ENCODE measurements at places on chromosomes 5 and 9.
A peak's percentile ranks its signal among the peaks of the same experiment; 100 is the strongest.

DNA sequence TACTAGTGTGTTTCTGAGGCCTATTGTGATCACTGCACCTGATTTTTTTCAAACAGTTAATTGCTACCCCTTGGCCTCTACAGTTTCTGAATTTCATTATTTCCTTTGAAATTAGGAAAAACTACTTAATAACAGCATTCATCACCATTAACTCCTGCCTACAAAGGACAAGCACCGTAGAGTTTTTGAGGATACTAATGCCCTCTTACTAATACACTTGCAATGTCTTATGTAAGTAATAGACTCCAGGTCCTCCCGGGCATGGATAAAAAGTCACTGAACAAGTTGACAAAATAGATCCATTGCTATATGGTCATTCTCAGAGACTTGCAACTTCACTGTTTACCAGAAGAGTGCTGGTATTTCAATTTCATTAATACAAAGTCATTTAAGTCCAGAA, 1172.5 kb downstream of the CDH12 start:
- no peak overlapping the region for H3K27ac ChIP-seq
- no peaks in the 10 kb centered on the region for H3K36me3 ChIP-seq
- H3K4me3 ChIP-seq = no peak overlapping the region
- H3K27me3 ChIP-seq = no peaks in the 10 kb centered on the region

DNA sequence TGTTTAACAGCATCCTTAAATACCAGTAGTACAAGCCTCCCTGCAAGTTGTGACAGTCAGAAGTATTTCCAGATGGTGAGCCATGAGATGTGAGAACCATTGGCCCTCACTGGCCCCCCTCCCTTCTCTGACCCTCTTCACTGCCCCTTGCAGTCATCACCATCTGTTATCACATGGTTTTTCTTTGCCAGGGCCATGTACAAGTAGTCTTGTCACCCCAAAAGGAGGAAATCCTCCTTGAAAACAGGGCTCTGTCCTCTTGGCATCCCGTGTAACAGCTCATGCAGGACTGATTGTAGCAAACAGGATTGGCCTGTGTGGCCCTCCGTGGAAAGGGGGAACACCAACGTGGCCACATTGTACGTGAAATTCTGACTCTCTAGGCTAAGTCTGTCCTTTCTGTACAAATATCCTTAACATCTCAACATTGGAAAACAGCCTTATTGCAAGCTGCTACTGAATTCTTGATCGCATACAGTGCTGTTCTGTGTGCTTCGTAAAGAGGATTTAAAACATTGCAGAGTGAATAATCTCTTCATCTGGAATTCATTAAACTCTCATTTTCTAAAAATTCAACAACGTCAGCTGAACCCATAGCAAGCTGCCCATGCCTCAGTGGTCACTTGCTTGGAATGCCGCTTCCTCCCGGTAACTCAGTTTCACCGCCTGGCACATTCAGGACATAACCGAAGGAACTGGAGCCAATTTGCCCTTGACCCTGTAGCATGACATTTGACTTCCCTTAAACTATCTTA, 171.7 kb downstream of the ATPSCKMT start:
- H3K27ac ChIP-seq = no peak overlapping the region
- H3K36me3 ChIP-seq = no peaks in the 10 kb centered on the region
- no peaks in the 10 kb centered on the region for H3K4me1 ChIP-seq
- no peak for DNase-seq

DNA sequence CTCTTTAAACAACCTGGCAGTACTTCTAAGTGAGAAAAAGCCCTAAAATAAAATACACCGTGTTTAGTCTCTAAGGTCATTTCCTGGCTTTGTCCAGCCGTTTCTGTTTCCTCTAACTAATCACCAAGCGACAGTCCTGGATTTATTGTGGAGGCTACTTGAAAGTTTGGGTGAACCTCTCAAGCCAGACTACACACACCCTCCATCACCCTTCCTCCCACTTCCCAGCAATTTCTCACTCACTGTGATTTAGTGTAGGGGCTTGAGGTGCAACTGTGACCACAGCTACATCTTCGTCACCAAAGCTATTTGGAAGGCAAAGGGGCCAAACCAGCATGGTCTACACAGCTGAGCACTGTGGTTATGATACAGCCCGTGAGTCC, 240.0 kb upstream of the SLC24A2 start:
- no peak for DNase-seq
- no peak overlapping the region for H3K4me3 ChIP-seq
- H3K27ac ChIP-seq = no peak overlapping the region
- no peaks in the 10 kb centered on the region for H3K27me3 ChIP-seq

DNA sequence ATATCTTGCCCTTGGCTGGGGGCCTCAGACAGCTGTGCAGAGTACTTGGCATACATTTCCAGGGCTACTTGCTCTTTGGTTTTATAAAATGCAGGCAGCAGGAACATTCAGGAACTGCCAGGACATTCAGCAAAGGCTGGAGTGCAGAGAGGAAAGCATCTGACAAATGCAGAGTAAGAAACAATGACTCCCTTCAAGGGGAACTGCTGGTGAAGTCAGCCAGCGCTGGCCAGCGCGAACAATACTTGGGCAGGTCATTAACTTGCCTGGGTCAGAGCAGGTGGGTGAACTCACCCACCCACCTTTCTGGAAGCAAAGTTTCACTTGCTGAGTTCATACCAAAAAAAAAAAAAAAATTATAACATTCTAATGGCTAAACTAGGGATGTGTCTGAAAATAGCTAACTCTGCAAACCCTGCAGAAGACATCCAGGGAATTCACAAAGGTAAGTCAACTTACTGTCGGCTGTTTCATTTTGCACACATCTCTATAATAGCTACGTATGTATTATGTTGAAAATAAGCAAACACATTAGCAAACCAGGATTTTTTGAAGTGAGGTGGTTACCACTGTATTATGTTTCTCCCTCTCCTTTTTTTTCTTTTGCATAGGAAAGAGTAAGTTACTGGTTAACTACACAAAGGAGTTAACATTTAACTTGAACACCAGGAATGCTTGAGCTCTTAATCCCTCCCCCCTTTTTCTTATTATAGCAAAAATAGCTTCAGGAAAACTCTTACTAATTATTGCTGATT, 152.2 kb downstream of the GLIS3 start:
- no peak overlapping the region for H3K4me3 ChIP-seq
- H3K4me1 ChIP-seq = peaks cover 32% of the 10 kb centered on the region
- H3K36me3 ChIP-seq = no peaks in the 10 kb centered on the region
- peak overlapping the region; percentile 50 for H3K27ac ChIP-seq
- H3K27me3 ChIP-seq = no peaks in the 10 kb centered on the region

DNA sequence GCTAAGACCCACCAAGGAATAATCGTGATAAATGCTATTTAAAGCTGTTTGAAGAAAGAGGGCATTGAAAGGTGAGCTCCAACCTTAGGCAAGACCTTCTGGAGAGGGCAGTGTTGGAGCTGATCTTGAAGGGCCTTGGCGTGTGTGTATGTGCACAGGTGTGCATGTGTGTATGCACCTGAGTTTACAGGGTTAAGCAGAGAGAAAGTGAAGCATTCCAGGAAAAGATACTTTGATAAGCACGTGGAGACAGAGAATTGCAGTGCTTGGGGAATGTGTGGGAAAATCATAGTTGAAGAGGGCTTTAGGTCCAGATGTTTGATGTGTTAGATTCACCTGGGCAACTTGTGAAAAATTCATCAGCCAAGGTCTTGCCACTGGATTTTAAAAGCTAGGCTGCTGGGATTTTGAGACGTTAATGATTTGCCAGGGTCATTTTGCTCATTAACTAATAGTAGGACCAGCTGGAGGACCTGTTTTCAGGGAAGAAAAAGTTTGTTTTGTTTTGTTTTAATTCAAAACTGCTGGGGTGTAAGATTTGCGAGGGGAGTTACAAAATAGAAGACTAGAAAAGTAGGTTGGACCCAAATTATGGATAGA, 78.3 kb upstream of the ANKRD55 start:
- no peak for DNase-seq
- no peaks in the 10 kb centered on the region for H3K36me3 ChIP-seq
- no peak overlapping the region for H3K4me3 ChIP-seq
- H3K27ac ChIP-seq = no peak overlapping the region
- H3K27me3 ChIP-seq = no peaks in the 10 kb centered on the region
- no peaks in the 10 kb centered on the region for H3K4me1 ChIP-seq

GRCh38 chr5:3740546-3741373, 145.1 kb downstream of the IRX1 start:
- no peak overlapping the region for H3K27ac ChIP-seq
- no peak for DNase-seq
- no peak overlapping the region for H3K4me3 ChIP-seq
- H3K27me3 ChIP-seq = no peaks in the 10 kb centered on the region
- H3K4me1 ChIP-seq = peaks cover 3% of the 10 kb centered on the region
- no peaks in the 10 kb centered on the region for H3K36me3 ChIP-seq

- H3K4me3 ChIP-seq = no peak overlapping the region
- no peak for DNase-seq
- no peaks in the 10 kb centered on the region for H3K36me3 ChIP-seq
- H3K27me3 ChIP-seq = no peaks in the 10 kb centered on the region
Observed at GRCh38 chr5:143619040-143619439, 192.9 kb upstream of the HMHB1 start.
